ENCODE measurements at places on chromosomes 6 and 20.

- no peak for DNase-seq
Measured at GRCh38 chr6:105137388-105137787, 42.4 kb downstream of the POPDC3 start.

DNA sequence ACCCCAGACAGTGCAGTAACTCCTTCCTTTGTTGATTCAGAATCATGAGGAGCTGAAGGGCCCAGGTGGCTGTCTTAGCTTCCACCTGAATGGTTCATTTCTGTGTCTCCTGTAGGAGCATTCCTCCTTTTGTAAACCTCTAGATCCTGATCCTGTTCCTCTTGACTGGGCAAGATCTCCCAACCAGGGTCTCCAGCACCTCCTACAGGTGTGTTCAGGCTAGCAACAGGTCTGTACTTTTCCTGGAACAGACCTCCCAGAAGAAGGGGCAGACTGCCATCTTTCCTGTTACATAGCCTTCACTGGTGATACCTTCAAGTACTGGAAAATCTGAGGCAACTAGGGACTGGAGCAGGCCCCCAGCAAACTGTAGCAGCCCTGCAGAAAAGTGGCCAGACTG, 35.2 kb downstream of the HLA-B start:
- no peak for DNase-seq

DNA sequence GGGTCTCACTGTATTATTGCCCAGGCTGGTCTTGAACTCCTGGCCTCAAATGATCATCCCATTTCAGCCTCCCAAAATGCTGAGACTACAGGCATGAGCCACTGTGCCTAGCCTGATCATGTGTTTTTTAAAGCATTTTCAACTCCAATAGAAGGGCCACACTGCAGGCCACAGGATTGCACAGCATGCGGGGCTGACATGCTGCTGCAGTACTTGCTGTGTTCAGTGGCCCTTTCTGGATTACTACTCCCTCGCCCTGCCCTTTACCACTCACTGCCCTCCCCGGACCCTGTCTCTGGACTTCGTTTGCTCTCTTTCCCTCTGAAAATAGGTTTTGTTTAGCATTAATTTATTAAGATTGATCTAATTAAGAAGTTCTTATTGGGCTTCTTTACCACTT, 37.3 kb downstream of the HECA start:
- DNase-seq, result no peak

- no peak for DNase-seq
Measured at GRCh38 chr20:32353848-32354496, 4.2 kb upstream of the ASXL1 start.

DNA sequence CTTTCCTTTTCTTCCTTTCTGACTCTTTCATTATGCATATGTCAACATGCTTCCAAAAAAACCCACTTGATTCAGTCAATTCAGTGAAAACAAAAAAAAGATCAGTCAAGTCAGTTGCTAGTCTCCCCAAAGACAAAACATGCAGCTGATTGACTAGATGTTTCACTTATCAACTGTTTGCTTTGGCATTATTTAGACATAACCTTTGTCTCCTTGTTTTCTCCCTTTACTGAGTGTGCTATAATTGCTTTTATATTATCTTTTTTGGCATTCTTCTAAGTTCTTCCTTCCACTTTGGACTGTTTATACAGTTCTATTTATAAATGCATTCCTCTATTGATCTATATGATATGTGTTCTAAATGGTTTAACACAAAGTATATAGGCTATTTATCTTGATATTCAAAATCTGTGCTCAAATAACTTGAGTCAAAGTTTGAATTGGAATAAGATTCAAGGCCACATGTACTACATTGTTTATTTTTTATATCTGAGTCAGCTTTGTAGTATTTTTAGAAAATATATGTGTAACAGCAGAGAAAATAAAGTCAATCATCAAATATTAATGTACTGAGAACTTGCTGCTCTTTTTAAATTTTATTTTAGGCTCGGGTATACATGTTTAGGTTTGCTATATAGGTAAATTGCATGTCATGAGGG, 260.5 kb downstream of the CENPW start:
- no peak for DNase-seq

DNA sequence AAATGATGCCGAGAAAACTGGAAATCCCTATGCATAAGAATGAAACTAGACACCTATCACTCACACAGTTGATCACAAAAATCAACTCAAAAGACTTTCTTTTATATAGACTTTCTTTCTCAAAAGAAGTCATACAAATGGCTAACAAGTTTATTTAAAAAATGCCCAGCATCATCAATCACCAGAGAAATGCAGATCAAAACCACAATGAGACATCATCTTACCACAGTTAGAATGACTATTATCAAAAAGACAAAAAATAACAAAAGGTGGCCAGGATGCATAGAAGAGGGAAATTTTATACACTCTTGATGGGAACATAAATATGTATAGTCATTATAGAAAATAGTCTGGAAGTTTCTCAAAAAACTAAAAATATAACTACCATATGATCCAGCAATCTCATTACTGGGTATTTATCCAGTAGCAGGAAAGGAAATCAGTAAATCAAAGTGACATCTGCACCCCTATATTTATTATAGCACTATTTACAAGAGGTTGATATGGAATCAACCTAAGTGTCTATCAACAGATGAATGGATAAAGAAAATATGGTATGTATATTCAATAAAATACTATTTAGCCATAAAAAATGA, 3.4 kb upstream of the RNF217 start:
- no peak for DNase-seq

- no peak for DNase-seq
Measured at GRCh38 chr6:162512744-162513143, 214.8 kb downstream of the PRKN start.

DNA sequence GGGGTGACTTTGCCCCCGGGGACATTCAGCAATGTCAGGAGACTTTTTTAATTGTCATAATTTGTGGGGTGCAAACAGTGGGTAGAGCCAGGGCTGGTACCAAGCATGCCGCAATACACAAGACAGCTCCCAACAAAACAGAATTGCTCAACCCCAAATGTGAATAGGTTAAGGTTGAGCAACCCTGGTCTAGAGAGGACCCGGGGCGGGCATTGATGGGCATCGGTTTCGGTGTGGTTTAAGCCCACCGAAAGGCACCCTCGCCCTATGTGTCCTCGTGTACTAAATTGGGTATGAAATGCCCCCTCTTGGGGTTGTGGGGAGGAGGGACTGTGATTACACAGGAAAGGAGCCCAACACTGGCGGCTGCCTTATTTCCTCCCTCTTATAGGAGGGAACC, 36.0 kb downstream of the KIAA1755 start:
- DNase-seq, result no peak

DNA sequence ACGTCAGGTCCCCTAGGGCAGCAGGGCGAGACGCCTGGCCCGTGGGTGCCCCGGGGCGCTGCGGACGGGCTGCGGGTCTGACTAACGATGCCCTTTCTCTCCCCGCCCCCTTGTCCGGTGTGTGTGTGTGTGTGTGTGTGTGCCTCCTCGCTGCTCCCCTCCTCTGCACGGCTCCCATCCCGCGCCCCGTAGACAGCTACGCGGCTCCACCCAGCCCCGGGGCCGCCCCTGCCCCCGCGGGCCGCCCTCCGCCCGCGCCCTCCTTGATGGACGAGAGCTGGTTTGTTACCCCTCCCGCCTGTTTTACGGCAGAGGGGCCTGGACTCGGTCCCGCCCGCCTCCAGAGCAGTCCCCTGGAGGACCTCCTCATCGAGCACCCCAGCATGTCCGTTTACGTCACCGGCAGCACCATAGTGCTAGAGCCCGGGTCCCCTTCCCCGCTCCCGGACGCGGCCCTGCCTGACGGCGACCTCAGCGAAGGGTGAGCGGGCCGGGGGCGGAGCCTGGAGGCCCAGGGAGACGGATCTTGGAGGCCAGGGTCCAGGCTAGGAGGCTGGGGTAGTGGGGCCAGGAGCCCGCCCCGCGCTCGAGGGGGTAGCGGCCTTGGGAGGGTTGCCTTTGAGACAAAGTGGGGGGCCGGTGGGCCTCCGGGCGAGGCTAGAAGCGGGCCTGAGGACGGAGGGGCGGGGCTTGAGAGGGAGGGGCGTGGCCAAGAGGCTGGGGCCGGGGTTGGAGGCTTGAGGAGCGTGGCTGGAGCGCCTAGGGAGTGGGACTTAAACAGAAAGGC, 5.1 kb downstream of the TP53INP2 start:
- no peak for DNase-seq

GRCh38 chr6:24477070-24477469, 12.3 kb downstream of the GPLD1 start:
- no peak for DNase-seq

DNA sequence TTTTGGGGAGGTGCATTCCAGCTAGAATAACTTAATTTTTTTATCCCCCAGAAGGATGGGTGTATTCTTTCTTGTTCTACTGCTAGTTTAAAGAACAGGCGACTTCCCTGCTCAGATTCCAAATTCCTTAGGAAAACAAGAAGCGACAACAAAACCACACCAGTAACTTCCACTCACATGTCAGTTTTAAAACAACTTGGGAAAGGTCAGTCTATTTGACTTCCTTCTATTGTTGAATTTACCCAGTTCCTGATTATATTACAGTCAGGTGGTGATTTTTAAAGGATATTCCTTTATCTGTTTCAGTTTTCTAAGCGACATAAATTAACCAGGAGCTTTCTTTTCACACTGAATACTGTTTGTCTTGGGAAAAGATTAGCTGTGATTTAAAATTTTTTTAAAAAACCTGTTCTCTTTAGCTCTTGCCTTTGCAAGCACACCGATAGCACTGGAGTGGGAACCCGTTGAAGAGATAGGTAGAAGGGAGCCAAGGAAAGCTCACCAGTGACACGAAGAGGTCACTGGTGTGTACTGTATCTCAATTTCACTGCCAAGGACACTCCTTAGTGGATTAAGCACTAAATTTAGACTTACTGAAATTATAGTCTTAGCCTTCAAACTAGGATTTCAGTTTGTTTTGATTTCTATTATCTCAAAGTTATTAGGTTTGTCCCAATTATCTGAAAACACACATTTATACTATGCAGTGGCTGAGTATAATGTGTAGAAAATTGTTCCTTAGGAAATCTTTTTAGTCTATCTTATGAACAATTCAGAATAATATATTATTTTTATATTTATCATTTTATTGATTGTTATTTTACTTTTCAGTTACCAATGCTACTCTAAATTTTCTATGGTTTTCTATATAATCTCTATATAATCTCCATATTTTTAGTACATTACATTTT, 22.3 kb downstream of the MARCKS start:
- DNase-seq, result no peak

- DNase-seq, result no peak
Measured at GRCh38 chr20:49354673-49355072, 76.8 kb upstream of the ZNFX1 start.

GRCh38 chr20:63158845-63159244, 57.1 kb downstream of the YTHDF1 start:
- DNase-seq, result no peak

GRCh38 chr20:10408108-10408813, 25.8 kb downstream of the MKKS start:
- DNase-seq, result no peak

GRCh38 chr20:64177384-64177783, 13.1 kb downstream of the MYT1 start:
- no peak for DNase-seq

DNA sequence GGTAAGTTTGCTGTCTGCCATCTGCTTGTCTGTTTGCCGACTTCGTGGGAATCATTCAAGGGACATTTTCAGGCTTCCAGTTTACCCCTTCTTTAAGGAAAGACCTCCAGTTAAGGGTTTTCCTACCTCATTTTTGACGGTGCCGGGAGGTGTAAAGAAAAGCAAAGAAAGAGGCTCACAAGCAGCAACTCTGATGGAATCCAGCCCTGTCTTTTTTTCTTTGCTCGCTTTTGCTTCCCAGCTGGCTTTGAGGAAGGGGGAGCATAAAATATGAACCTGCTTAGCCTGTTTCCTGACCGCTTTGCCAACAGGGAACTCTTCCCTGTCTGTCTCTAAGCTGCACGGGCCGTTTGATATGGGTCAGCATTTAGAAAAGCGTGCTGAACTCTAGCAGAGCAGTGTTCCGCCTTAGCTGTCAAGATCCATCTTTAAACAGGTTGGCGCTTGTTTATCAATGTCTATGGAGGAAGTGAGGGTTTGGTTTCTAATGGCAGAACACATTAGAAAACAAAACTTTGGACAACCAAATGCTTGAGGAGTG, 13.8 kb downstream of the SYTL3 start:
- no peak for DNase-seq

GRCh38 chr6:3226481-3227362, 731 bp downstream of the TUBB2B start:
- no peak for DNase-seq

DNA sequence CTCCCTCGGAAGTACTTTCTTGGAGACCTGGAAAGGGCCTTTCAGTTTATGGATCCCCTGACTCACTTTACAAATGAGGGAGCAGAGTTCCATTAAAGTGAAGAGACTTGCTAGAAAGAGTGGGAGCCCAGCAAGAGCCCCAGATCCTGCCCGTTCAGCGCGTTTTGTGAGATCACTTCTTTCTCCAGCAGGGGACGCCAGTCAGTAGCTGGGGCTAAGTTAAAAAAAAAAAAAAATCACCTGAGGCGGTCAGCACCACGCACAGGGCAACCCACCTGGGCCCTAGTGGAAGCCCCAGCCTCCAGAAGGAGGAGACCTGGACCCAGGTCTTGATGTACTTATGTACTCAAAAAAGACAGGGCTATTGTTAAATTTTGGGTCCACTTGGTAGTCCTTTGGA, 274.5 kb upstream of the RNF24 start:
- no peak for DNase-seq

DNA sequence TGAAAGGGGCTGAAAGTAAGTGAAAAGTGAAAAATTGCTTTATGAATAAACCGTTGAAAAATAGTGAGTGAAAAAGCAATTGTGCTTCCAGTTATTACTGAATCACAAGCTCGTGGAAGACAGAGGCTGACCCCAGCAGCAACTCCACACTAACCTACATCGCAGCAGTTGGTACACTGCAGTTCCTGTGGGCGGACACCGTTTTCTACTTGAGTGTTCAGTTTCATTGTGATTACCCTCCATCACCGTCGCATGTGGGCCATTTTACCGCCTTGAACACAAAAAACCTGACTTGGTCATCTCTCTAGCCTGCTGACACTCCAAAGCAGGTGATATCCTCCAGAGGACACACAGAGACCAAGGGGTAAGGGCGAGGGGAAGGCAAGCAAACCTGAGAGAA, 28.4 kb downstream of the PRDM1 start:
- no peak for DNase-seq

DNA sequence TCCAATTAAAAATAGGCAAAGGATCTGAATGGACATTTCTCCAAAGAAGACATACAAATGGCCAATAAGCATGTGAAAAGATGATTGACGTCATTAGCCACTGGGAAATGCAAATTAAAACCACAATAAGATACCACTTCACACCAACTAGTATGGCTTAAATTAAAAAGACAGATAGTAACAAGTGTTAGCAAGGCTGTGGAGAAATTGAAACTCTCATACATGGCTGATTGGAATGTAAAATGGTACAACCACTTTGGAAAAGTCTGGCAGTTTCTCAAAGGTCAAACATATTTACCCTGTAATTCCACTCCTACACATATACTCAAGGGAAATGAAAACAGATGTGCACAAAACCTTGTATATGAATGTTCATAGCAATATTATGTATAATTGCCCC, 83.6 kb downstream of the CEP57L1 start:
- DNase-seq, result no peak

DNA sequence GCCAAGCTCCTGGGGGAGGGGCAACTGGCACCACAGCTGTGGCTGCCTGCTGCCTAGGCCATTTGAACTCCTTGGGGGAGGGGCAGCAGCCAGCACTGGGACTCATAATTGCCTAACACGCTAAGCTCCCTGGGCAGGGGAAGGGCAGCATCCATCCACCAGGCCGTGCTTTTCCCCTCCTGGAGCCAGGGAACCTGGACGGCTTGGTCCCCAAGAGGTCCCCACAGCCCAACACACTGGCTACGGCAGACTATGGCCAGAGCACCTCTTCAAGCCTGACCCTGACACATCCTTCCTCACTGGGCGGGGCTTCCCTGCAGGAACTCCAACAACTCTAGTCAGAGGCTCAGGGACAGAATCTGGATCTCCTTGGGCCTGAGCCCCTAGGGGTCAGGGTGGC, 269.4 kb downstream of the RNF144B start:
- DNase-seq, result no peak
